AML-193 (cell line): ENCODE measurements at places on chromosomes 11 and 22.

GRCh38 chr11:68804786-68805185 lies 36.9 kb downstream of the CPT1A start:
- DNase-seq = no peak

- DNase-seq = no peak
Measured at GRCh38 chr11:128116447-128116846, 470.9 kb downstream of the ETS1 start.

DNA sequence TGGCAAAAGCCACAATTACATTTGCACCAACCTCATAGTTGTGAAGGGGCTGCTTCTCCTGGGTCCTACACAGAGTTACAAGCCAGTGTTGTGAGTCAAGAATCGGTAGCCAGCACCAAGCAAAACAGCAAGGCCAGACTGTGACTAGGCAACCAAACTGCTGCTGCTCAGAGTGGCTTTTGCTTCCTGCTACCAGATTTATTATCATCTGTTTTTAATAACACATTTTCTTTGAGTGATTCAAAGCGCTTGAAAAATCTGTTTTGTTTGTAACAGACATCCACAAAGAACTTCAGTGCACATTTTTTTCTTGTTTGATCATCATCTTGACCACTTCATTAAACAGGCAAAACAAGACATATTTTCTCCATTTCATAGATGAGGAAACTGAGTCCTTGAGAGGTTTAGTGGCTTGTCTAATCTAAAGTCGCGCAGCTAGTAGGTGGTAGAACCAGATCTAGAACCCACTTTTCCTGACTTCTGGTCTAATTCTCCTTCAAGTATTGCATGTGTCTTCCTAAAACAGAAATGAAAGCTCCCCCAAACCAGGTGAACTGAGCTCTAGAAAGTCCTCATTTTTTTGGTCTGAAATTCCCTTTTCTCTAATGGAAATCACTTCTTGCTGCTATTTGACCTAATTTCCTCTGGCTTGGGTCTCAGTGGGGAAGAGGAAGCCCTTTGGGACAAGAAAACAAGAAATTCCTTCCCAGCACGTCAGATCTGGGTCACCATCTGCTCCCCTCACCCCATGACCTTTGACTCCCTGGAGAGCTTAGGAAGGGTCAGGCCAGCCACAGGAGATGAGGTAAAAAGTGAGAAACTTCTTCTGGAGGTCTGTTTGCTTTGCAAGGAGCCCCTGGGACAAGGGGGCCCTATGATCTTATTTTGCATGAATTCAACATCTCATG lies 39.9 kb downstream of the CWC15 start:
- DNase-seq = no peak

- DNase-seq = no peak
Measured at GRCh38 chr22:38300197-38300945, 16.9 kb downstream of the CSNK1E start.

- no peak for DNase-seq
Measured at GRCh38 chr11:133681901-133682300, 149.6 kb upstream of the OPCML start.

- no peak for DNase-seq
Measured at GRCh38 chr11:17129003-17129402, 51.5 kb upstream of the RPS13 start.

GRCh38 chr22:42459287-42460063 lies 27.3 kb upstream of the NFAM1 start:
- DNase-seq = no peak

GRCh38 chr11:117316197-117316961 lies at the start of gene BACE1:
Gene BACE1, minus strand, starts transcription at chr11:117316256. Its CDS starts 461 bp downstream, at chr11:117315795.
- DNase-seq = no peak

- DNase-seq = no peak
Measured at GRCh38 chr11:69471729-69472540, 9.5 kb upstream of the LINC01488 start.

DNA sequence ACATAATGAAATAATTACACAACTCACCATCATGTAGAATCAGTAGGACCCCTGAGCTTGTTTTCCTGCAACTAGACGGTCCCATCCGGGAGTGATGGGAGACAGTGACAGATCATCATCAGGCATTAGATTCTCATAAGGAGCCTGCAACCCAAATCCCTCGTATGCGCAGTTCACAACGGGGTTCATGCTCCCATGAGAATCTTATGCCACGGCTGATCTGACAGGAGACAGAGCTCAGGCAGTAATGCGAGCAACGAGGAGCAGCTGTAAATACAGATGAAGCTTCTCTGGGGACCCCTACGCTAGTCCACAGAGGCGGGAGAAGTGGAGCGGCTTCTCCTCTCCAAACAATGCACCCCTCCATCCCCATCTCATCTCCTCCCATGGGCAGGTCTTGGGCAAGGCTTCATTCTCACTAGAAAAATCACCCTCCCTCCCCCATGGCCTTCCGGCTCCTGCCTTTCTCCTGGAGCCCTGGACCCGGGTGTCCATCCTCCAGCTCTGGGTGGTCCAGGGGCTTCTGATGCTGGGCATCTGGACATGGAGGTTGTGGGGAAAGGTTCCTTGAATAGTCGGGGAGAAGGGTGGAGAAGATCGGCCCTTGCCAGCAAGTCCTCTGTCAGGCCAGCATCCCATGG lies 16.2 kb upstream of the RAC2 start:
- DNase-seq = no peak

DNA sequence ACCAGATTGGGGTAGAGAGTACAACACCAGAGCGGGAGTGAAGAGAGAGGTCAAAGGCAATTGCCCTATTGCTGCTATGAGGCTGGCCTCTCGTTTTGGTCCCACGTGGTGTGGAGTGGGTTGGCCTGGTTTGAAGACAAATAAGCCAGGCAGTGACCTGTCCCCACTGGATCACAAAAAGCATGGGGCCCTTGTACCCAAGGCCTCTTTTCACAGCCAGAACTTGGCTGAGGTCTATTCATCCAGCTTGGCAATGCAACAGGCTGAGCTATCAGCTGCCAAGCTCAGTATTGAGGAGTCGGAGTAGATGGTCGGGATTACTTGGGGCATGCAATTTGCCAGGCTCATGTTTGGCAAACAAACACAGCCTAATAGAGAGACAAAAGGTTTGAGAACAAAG lies 19.2 kb upstream of the GALNT18 start:
- no peak for DNase-seq

GRCh38 chr11:85086504-85087284 lies 540.5 kb downstream of the DLG2 start:
- no peak for DNase-seq

DNA sequence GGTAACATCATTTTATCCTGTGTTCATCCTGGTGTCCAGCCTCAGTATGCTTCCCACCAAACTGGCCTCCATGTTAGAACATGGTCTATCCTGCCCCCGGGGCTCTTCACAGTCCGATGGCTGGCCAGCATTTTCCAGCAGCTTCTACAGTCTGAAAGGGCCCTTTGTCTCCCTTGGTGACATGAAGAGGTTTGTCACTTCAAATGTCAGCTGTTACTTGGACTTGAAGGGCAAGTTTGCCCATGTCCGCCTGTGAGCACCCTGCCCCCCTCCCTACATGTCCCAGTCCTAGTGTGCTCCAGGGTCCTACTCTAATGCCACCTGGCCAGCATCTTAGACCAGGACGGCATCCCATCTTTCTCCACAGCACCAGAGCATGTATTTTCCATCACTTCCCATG lies 24.7 kb downstream of the PATZ1 start:
- no peak for DNase-seq

DNA sequence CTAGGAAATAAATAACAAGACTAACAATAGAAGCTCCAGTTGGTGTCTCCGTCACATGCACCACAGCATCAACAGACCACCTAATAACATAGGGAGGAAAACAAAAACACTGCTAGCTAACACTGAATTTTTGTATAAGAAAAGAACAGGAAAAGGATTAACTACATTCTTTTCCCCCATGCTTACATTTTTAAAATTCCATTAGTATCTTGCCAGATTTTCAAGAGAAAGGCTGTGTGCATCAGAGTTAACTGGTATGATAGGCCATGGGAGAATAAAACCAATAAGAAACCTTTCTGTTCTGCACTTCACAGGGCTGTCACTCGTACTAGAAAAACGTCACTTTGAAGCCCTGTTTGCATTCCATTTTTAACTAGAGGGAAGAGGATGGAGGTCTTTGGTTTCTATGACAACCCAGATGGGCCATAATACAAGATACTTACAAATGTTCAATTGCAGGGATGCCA lies 79.0 kb downstream of the LARGE2 start:
- no peak for DNase-seq

DNA sequence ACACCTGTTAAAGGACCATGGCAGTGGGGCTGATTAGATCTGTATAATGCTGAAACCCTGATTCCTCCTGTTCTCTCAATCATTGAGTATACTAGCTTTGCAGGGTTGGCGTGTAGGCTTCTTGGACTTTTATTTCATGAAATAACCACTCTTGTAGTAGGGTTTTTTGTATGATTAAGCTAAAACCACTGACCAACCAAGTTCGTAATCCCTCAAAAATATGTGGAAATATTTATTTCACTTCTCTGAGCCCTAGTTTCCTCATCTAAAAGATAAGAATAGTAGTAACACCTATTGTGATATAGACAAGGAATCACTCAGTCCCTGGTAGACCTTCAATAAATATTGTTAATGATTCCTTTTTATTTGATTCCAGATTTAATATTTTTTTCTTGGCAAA lies 4.2 kb downstream of the API5 start:
- no peak for DNase-seq

DNA sequence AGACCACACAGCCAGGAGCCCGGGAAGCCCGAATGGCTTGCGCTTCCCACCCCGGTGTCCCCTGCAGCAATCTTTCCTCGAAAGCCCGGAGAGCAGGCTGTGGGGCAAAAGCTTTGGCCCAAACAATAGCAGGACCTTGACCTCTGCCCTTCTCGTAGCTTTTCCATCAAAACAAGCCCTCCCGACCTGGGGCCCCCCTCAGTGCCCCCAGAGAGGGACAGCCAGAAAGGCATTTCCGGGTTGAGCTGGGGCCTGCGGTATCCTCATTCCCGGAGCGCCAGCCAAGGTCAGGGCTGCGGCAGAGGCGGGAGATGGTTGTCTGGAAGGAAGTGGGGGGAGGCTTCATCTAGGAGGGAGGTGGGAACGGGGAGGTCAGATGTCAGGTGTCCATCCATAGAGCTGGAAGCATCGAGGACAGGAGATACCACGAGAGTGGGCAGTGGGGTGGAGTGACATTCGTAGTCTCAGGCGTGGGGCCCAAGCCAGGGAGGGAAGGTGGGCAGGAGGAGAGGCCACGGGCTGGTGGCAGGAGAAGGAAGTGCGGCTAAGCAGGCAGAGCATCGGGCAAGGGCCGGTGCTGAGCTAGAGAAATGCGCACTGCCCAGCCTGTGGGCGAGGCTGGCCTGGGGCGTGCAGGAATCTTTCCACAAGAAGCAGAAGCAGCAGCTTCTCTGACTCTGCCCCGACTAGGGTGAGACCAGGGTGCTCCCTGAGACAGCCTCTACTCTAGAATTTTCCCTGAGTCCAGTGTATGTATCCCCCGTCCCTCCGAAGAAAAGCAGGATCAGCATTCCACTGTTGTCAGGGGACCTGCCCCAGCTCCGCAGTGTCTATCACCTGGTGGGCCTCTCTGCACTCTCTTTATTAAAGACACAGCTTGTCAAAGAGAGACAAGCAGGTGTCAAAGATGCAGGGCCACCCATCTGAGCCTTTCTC lies 14.3 kb downstream of the PDGFB start:
- DNase-seq = no peak

DNA sequence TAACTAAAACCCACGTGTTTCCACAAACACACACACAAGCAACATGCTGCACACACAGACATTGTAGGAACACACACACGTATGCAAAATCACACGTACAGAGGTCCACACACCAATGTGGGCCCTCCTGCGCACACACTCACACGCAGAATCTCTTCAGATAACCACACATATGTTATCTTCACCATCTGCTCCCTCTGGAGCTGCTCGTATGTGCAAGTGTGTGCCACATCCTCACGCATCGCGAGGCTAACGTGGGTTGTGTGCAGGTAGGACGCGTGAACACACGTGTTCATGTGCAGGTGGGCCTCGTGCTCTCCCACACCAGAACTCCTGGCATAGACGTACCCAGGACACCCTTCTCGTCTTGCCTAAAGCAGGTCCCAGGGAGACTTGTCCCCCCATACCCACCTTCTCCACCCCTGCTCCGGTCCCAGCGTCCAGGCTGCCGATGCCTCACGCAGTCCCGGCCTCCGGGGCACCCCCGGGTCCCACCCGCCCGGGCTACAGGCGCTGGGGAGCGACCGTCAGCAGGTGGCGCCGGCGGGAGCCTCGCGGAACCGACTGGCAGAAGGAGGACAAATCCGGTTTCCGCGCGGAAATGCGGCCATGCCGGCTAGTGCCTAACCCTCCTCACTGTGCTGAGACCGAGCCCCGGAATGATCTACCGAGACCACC lies 10.3 kb upstream of the IGSF9B start:
- DNase-seq = no peak

DNA sequence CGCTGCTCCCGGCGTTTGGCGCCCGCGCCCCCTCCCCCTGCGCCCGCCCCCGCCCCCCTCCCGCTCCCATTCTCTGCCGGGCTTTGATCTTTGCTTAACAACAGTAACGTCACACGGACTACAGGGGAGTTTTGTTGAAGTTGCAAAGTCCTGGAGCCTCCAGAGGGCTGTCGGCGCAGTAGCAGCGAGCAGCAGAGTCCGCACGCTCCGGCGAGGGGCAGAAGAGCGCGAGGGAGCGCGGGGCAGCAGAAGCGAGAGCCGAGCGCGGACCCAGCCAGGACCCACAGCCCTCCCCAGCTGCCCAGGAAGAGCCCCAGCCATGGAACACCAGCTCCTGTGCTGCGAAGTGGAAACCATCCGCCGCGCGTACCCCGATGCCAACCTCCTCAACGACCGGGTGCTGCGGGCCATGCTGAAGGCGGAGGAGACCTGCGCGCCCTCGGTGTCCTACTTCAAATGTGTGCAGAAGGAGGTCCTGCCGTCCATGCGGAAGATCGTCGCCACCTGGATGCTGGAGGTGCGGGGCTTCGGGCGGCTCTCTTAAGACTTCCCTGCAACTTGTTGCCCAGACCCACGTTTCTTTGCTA lies at the start of gene CCND1:
CCND1 (plus strand) TSS at position 162 of the 587 bp plus-strand sequence; CDS start at position 320, 158 bp downstream.
- no peak for DNase-seq

- DNase-seq = no peak
Measured at GRCh38 chr22:49792107-49792506, 35.6 kb downstream of the BRD1 start.

DNA sequence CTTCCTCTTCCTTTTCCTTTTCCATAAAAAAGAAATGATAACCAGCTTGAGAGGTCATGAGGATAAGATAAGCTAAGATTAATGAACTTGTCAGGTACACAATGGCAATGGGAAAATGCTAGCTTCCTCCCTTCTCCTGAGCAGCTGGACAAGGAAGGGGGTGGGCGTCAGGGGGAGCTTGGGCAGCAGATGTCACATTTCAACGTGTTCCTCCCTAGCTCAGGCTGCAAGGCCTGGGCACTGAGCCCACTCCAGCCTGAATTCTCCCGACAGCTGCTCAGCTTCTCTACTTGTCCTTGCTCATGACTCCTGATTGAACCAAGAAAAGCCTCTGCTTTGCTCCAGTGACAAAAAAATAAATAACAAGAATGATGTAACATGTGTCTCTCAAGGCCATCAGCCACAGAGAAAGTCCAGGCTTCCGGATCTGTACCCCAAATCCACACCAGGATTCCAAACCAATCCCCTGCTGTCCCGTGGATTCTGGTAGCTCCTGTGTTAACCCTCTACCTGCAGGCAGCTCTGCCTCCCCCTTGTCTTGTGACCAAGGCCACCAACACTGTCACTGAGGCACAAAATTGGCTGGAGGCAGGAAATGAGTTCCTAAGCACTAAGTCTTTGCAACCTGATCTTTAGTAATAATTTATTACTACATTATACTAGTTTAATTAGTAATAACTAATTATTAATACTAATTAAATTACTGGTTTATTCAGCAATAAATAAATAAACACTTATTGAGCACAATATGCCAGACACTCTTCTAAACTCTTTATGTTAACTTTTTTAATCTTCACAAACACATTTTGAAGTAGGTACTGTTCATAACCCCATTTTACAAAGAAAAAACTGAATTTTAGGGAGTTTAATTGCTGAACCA lies 146.5 kb downstream of the CCDC34 start:
- DNase-seq = no peak
